NCI-H1048 (cell line): ENCODE measurements at places on chromosomes 4 and X.

DNA sequence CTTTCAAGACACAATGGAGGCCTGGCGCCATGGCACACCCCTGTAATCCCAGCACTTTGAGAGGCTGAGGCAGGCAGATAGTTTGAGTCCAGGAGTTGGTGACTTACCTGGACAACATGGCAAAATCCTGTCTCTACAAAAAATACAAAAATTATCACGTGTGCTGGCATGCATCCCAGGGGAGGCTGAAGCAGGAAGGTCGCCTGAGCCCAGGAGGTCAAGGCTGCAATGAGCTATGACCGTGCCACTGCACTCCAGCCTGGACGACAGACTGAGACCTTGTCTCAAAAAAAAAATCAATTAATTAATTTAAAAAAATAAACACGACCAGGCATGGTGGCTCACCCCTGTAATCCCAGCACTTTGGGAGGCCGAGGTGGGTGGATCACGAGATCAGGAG, 2.0 kb upstream of the CTPS2 start:
- DNase-seq: no peak

- DNase-seq: no peak
Measured at GRCh38 chr4:48483006-48483776, at the start of gene SLC10A4. TSS of gene SLC10A4 (plus strand) at chr4:48483343. CDS start at chr4:48483562, 219 bp downstream.

DNA sequence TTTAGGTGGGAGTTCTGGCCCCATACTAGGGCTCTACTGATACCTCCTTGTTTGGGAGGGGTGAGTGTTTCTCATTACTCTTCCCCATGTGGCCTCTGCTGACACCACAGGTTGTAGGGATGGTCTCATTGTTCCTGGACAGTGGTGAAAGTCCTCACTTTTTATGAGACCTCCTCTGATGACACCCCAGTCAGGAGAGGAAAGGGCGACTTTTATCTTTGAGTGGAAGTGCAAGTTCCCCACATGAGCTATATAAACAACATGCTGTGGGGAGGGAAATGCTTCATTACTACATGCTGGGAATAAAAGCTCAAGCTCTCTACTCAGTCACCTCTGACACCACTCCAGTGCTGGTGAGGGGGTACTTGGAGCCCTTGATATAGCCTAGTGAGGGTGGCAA, 29.5 kb upstream of the MAGEA6 start:
- no peak for DNase-seq

GRCh38 chr4:41388080-41388479, 131.4 kb downstream of the UCHL1 start:
- DNase-seq: no peak
